Stimulated activated CD4-positive, alpha-beta T cell treated with anti-CD3 and anti-CD28 coated beads, Interleukin-4, amount 100 ng/mL, for 1 hour (primary cell): ENCODE measurements at places on chromosomes 12 and 14.

- DNase-seq: no peak
These were observed 31.1 kb upstream of the AMIGO2 start for GRCh38 chr12:47110718-47111391.

DNA sequence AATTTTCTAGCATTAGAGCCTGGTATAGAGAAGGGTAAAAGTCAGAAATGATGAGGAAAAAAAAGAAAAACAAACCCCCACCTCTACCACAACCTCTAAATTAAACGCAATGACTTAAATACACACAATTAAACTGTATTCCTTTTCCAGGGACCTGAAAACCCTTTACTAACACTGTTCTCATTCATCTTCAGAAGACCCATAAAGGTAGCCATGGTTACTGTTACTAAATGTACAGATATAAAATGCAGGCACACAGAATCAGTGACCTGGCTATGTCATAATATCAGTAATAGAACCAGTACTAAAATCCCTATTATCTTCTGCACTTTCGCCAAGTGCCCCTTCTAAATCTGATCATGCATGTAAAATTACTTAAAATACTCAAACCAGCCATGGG lies 1.4 kb downstream of the ACIN1 start:
- DNase-seq: no peak

DNA sequence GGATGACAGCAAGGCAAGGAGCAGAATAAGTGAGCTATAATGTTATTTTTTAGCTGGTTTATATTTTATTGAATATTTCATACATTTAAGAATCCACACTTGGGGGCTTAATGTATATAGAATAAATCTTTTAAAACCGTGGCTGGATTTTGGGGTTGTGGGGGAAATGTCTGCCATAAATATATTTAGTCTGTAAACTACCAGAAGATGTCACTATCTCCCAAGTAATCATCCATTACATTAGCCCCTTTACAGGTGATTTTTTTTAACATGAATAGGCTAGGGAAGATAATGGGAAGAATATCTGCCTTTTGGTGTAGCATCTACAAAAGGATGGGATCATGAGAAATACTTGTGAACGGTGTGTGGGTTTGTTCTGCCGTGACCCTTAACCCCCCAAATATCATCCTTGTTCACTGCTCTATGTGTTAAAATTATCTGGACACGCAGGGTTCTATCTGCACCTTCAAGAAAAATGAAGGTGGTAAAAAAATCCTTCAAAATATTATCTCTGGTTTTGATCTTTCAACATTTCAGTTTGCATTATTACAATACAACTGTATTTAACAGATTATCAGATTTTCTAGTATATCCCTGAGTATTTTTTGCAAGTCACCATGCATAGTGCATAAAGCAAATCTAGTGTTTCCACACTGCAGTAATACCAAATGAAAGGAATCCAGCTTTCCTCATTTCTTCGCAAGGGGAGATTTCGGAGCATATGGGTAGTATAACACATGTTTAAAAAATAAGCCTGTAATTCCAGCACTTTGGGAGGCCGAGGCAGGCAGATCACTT lies 8.0 kb upstream of the SLC17A8 start:
- DNase-seq: no peak

DNA sequence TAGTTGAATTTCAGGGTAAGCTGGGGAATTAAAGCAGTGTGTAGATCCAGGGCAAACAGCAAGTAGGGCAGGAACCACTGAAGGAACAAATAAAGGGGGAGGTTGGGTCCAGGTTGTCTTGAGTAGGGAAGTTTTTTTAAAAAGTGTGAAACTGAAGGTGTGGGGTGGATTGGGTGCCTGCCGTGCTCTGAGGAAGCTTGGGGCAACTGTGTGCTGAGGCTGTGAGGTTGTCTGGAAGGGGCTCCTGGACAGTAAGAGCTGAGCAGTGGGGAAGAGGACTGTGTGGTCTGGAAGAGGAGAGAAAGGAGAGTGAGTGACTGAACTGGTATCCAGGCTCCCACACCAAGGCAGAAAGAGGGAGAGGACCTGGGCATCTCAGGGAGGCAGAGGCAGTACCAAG lies 10.9 kb upstream of the GPR162 start:
- DNase-seq: no peak

DNA sequence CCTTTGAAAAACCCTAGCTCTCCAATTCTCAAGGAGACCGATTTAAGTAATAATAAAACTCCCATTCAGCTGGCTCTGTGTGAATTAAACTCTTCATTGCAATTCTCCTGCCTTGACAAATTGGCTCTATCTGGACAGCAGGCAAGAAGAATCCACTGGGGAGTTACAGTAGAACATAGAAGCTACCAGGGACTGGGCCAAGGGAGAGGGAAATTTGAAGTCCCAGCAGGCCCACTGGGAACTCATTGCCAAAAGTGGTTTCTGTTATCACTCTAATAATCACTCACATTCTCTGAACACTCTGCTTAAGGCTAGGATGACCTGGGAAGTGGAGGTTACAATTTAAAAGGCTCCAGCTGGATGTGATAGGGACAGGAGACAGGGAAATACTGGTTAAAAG lies 384.5 kb upstream of the CCDC196 start:
- DNase-seq: no peak
